ENCODE measurements at places on chromosomes 6 and 20. TPM values are rescaled to one million over a fixed set of nuclear protein-coding genes. Genes with fewer than 3 reads are reported as not detected.

The NXT1 gene
- 43.7 TPM for total RNA-seq

DNA sequence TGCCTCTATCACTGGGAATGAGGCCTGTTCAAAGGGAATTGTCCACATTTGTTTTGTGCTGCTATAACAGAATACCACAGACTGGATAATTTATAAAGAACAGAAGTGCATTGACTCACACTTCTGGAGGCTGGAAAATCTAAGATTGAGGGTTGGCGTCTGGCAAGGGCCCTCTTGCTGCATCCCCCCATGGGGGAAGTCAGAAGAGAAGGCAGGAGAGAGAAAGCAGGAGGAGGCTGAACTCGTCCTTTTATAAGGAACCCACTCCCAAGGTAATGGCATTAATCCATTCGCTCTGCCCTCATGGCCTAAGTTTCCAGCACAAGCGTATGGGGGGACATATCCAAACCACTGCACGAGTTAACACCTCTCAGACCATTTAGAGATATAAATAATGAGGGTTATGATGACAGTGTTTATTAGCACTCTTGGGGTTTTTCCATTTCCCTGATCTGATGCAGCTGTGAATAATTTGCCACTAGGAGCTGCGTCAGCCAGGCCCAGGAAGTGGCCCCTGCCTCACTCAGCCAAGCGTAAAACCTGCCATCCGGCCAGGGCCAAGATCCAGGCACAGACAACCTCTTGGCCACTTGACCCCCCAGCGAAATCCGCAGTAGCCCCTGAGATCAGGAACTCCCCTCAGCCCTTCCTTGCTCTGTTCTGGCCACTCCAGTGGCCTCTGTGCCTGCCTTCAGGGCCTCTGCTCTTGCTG lies 14.2 kb upstream of the SLCO4A1 start:
- peak; percentile 10 for ATAC-seq

- ATAC-seq, result no peak
Measured at GRCh38 chr20:9966966-9967365, 67.8 kb upstream of the ANKEF1 start.

GRCh38 chr20:10686356-10687133 lies 12.7 kb upstream of the JAG1 start:
- no peak for ATAC-seq

Data from activated T-helper 17 cell treated with anti-CD3 and anti-CD28 coated beads, Interleukin-2, amount 50 U/mL, for 72 hours (primary cell).